AG08396 (cell line): ENCODE measurements at places on chromosomes 2 and 18.

DNA sequence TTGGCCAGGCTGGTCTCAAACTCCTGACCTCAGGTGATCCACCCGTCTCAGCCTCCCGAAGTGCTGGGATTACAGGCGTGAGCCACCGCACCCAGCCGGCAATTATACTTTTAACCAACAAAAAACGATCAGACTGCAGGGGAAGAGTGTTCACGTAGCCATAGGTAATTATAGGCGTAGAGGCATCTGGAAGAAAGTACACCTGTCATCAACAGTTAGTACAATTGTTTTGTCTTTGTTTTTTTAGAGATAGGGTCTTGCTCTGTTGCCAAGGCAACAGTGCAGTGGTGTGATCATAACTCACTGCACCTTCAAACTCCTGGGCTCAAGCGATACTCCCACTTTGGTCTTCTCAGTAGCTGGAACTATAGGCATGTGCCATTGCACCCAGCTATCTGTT is 20.0 kb downstream of the ST3GAL5 start:
- no peak for DNase-seq

- no peak for DNase-seq
These were observed 22.1 kb downstream of the DYNAP start for GRCh38 chr18:54613174-54613573.

DNA sequence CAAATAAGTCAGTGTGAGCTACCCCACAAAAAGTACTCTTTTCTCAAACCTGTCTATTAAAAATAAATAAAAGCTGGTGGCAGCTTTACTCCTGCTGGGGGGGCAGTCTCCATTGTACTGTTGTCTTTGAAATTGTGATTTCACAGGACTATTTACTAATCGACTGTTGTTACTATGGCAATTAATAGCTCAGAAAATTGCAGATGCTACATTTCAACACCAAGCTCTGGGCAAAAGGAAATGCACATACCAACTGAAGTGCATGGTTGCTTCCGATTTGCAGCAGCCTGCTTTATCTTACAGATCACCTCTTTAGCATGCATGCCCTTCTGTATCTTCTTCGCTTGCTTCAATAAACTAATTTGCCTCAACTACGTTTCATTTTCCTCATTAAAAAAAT is 117.6 kb upstream of the DAPL1 start:
- DNase-seq = no peak

DNA sequence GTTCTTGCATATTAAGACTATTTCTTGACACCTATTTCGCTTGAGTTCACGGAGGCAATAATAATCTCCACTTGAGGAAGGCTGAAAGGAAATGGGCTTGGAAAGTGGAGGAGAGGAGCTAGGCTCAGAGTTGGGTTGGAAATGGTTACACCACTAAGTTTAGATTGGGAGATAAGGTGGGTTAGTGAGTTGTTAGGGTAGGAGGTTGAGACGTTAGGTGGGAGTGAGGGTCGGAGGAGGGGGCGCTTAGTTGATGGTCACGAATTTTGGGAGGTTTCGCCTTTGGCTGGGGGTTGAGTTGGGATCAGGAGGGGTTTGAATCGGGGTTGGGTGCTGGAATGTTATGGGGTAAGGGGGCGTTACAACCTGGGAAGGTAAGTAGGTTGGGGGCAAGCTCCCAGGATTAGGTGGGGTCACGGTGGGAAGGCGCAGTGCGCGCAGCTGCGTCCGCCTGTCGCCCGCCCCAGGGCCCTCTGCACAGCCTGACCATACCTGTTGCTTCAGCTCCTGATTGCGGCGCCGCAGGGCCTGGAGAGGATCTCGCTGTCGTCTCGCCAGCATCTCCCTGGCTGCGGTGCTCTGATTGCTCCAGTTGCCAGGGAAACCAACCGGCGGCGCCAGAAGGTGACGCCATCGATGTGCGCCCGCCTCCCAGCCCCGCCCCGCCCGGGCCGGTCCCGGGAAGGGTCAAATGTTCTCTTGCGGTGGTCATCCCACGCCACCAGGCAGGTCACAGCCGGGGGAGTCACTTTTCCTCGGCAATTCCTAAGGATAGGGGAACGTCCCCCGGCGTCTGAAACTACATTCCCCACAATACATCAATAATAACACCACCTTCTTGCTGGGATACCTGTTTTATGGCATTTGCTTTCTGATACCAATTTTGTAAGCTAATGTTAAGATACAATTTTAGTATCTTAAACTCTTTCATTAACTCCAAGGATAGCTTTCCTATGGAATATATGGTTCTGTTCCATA is at the start of gene NPHP1:
TSS of gene NPHP1 (minus strand) at position 606 of the 978 bp plus-strand sequence. CDS start at position 561, 45 bp downstream.
- DNase-seq = peak; percentile 92

- DNase-seq = no peak
These were observed 49.6 kb downstream of the PAX8 start for GRCh38 chr2:113228991-113229716.

- no peak for DNase-seq
These were observed 64.1 kb downstream of the SOX11 start for GRCh38 chr2:5756272-5756671.

- DNase-seq = no peak
These were observed 35.1 kb downstream of the MYO7B start for GRCh38 chr2:127570282-127571250.

DNA sequence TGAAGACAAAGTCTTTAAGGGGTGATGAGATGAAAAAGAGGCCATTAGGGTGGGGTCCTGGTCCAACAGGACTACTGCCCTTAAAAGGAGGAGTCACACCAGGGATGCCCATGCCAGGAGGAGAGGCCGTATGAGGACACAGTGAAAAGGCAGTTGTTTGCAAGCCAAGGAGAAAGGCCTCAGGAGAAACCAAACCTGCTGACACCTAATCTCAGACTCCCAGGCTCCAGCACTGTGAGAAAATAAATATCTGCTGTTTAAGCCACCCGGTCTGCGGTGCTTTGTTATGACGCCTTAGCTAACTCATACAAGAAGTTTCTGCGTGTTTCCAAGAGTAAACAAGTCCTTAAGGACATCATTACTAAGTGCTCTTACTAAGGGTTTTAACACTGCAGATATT is 93.6 kb downstream of the DNER start:
- no peak for DNase-seq

DNA sequence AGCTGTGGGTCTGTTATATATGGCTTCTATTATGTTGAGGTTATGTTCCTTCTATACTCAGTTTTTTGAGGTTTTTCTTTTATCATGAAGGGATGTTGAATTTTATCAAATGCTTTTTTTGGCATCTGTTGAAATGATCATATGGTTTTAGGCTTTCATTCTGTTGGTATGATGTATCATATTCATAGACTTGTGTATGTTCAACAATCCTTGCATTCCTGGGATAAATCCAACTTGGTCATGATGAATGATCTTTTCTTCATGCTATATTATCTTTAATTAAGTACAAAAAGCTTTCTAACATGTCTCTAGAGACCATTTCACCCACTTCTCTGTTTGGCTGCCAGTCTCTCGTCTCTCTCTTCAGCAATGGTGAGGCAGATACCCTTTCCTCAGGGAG is 54.2 kb downstream of the MDH1 start:
- DNase-seq = no peak

GRCh38 chr2:106165029-106165428 is 29.1 kb downstream of the UXS1 start:
- no peak for DNase-seq

- no peak for DNase-seq
These were observed 15.2 kb downstream of the EN1 start for GRCh38 chr2:118832071-118832790.
